Stimulated activated CD4-positive, alpha-beta T cell treated with anti-CD3 and anti-CD28 coated beads, Interleukin-15, amount 100 ng/mL, for 24 hours (primary cell): ENCODE measurements at places on chromosomes 3 and 15.

GRCh38 chr3:197511130-197511529 is 44.6 kb downstream of the BDH1 start:
- no peak for DNase-seq

GRCh38 chr15:89367485-89368451 is 33.1 kb upstream of the POLG start:
- peak; percentile 57 for DNase-seq

- no peak for DNase-seq
These were observed 110.9 kb downstream of the GABRG3 start for GRCh38 chr15:27081676-27082418.

GRCh38 chr3:17850448-17850847 is 108.0 kb upstream of the TBC1D5 start:
- DNase-seq: no peak

- DNase-seq: no peak
These were observed 360.4 kb downstream of the EFHB start for GRCh38 chr3:19573644-19574043.

GRCh38 chr3:48273594-48274211 is 32.8 kb downstream of the ZNF589 start:
- DNase-seq: peak; percentile 55

GRCh38 chr15:49286649-49287404 is 116.8 kb downstream of the GALK2 start:
- no peak for DNase-seq

GRCh38 chr3:150603153-150603979 is at the start of gene SELENOT:
TSS of gene SELENOT (plus strand) at chr3:150603321. CDS start at chr3:150603363, 42 bp downstream.
- DNase-seq: peak; percentile 92

GRCh38 chr3:184651904-184652303 is 60.0 kb downstream of the MAGEF1 start:
- no peak for DNase-seq

GRCh38 chr3:159239059-159239458 is 437.2 kb downstream of the MFSD1 start:
- DNase-seq: no peak

DNA sequence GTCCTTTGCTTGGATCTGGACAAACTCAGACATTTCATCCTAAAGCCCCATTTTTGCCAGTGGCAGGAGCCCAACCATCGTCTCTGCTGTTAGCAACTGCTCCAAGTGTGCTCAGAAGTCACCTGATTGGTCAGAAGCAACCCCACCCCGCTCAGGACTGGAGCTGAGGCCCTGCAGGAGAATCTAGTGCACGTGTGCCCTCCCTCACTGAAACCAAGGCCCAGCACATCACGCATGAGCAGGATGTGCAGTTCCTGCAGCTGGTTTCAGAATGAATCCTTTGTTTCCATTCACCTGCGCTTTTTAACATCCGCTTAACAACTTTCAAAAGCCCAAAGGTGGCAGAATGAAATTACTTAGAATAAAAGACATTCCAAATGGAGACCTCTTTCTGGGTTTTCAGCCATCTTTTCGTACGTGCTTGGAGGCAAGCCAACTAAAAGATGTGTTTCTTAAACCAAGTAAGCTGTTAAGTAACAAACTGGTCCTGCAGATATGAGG is 81.2 kb downstream of the SRGAP3 start:
- DNase-seq: peak; percentile 82

GRCh38 chr15:29114221-29115092 is 155.2 kb downstream of the NSMCE3 start:
- DNase-seq: no peak

DNA sequence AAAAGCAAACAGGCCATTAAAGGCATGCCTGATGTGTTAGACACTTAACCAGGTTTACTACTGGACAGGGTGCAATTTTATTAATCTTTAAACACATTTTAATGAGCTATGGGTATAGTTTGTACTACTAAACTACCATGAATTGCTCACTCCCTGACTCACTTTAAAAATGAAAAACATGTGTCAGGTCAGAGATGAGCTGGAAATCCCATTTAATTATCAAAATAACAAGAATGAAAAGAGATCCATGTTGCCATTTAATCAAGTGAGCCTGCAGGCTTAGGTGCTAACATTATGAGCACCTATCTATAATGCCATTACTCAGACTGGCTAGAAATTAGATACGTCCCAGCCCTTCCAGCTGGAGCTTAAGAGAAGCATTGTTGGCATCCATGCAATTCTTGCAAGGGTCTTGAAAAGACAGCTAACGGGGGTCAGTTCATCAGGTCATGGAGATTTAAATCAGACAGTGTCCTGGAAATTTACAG is 224.4 kb downstream of the THRB start:
- DNase-seq: no peak

- DNase-seq: no peak
These were observed 77.7 kb upstream of the ACAN start for GRCh38 chr15:88725305-88726210.

- no peak for DNase-seq
These were observed 97.2 kb downstream of the FAM43A start for GRCh38 chr3:194782698-194783404.

DNA sequence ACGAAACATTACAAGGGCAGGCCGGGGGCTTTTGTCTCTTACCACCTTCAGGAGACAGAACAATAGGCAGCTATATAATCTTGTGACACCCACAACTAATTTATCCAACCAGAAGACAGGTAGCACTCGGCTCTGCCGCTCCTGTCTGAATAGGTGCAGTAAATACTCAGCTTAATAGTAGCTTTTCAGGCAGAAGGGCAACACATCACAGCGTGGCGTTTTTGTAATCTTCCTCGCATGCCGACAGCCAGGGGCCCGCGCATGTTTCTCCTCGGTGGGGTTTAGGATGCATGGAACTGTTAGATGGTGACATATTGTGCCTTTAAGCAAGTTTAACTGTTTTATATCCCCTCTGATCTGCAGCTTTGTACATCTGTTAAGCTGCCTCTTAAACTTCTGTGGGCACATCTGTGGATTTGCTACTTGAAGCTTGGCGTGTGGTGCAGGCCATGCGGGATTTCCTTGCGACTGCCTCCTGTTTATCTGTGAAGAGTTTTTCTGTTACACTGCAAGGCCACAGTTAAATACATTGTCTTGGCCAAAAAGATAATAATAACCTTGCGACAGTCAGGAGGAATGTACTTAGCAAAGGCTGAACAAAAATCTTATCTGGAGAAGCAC is 123.2 kb upstream of the BNIP2 start:
- no peak for DNase-seq

DNA sequence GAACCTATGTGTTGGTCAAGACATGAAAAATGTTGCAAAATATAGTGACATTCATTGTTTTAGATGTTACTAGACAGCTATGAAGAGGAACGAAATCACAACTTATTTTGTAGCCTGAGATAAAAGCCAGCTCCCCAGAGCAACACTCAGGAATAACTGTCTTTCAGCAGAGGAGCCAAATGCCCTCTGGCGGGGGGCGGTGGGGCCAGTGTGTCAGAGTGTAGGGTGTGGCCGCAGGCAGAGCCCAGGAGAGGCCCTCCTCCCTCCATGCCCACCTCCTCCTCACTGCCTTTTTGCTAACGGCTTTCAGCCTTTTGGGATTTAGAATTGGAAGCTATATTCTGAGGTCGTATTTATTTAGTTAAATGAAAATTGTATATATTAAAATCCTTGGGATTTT is 16.9 kb downstream of the APOD start:
- no peak for DNase-seq

DNA sequence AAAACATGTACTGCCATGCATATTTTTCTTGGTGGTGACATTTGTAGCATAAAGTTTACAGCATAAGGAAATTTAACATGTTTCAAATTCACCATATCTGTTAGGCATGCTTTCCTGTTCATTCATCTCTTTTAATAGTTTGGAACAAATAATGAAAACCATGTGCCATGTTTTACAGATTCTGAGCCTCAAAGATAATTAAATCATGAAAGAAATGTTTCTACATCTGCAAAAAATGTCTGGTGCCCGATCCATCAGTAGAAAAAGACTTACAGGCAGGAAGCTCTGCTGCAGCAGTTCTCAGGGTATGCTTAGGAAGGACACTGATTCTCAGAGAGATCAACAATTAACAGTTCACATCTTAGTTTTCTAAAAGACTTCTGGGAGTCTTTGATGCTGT is 316.2 kb downstream of the IL5RA start:
- DNase-seq: no peak

GRCh38 chr3:13200465-13200864 is 127.2 kb upstream of the IQSEC1 start:
- no peak for DNase-seq

- no peak for DNase-seq
These were observed 465 bp downstream of the RUVBL1 start for GRCh38 chr3:128123156-128123537.

DNA sequence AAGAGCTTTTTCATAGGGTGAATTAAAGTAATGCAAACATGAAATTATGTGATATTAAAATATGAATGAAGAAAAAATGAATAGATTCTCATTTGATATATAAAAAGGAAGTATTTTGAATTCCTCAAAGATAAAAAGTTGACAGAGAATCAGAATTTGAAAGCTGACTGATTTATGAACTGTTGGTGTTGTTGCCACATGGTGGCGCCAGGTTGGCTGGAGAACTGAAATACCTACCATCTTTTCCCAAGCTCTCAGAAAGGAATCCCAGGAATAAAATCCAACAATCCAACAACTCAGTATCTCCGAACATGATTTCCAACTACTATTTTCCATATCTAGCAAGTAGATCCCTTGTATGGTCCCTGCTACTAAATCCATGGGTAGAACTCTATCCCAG is 3.1 kb downstream of the MYRIP start:
- DNase-seq: no peak

- DNase-seq: no peak
These were observed 24.5 kb upstream of the EBLN2 start for GRCh38 chr3:73036694-73037591.
